NCI-H1930 (cell line): ENCODE measurements at places on chromosomes 7 and 10.

GRCh38 chr7:92330835-92331438 lies 85.2 kb downstream of the ANKIB1 start:
- DNase-seq = no peak

- no peak for DNase-seq
Observed at GRCh38 chr10:124384591-124385190, 34.0 kb downstream of the OAT start.

GRCh38 chr7:155851892-155852291 lies 39.6 kb upstream of the SHH start:
- DNase-seq = no peak

DNA sequence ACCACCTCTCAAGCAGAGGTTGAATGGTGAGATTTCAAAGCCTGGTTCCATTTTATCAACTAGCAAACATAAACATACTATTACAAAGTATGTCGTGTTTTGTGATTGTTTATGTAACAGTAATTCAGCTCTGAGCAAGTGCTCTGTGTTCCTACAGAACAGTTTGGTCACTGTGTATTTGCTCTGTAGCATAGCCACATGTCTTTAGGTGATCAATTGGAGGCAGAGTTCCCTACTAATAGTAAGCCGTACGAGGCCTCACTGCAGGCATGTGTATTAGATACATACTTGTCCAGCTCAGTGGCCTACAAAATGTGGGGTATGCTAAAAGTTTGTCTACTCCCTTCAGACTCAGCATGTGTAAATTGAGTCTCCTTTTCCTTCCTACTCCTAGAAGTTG lies 53.0 kb downstream of the C1GALT1 start:
- no peak for DNase-seq

- no peak for DNase-seq
Observed at GRCh38 chr7:156049366-156049765, 237.1 kb upstream of the SHH start.

DNA sequence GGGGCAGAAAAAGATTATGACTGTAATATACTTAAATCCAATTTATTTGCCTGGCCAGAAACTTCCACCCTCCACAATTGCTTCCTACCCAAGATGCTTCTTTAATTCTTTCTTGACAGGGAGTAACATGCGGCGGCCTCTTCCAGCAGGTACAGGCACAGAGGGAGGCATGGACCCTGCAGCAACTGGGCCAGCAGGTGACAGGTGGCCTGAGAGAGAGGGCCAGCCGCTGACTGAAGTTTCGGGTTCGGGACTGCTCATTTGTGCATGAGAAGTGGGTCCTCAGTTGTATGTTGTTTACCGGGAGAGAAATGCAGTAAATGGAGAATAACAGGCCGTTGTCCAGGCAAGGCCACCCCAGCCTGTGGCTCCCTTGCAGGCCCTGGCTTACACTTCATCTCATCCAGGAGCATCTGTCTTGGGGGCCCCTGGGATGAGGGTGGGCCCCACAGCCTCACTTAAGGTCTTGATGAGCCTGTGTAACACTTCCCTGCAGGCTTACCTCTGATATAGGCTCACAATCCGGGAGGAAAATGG lies 72.5 kb downstream of the C10orf143 start:
- no peak for DNase-seq

GRCh38 chr7:34184466-34184865 lies 279.1 kb downstream of the BMPER start:
- DNase-seq = no peak

DNA sequence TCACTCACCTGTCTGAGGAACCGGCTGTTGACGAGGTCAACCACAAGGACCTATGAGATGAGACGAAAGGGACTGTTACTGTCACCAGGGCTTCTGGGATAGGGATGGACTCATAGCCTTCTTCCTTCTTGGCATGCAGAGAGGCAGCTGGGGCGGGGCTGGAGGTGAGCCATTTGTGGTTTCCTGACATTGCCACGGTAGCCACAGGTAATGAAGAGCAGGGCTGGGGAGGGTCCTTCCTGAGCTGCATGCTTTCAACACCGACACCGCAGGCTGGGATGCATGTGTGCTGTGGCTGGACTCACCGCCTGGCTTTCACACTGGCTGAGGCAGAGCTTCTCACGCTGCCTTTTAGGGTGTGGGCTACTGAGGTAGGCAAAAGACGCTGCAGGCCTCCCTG lies 46.4 kb upstream of the MKRN1 start:
- no peak for DNase-seq

- no peak for DNase-seq
Observed at GRCh38 chr7:43554423-43554822, 28.5 kb upstream of the STK17A start.

- no peak for DNase-seq
Observed at GRCh38 chr7:27965650-27966049, 214.9 kb downstream of the JAZF1 start.

DNA sequence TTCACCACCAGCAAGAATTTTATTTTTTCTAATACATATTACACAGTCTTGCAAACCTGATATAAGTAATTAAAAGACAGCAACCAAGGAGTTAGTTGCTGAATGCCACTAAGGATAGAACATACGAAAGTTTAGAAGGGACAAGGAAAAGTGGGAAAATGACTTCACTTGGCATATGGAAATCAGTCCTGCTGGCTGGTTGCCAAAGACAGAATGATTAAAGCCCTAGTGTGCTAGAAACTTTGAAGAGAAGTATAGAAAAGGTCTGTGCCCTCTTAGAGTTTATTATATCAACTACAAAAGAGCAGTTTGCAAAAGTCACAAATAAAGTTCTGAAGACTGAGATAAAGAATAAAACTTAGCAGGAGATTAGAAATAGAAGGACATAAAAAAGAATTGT lies 5.8 kb upstream of the YAE1 start:
- DNase-seq = no peak

DNA sequence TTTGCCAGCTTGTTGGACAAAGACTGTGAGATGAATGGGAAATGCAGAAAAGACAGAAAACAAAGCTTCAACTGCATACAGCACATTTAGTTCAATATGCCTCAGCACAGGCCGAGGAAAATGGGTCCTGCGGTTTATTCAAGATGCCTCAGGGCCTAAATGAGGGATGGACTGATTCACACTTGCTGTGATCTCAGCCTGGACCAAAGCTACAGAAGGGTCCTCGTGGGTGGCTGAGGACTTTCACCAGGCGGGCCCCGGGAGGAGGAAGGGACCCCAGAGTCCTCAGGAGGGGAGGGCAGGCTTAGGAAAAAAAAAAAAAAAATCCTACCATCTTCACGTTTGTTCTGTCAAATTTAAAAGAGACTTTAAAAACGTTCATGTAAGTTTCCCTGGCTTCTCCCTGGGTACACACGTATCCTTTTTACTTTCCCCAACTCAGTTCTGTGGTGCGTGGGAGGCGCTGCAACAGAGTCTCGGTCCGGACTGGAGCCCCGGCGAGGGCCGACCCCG lies 624 bp upstream of the ZNF783 start:
- DNase-seq = no peak

DNA sequence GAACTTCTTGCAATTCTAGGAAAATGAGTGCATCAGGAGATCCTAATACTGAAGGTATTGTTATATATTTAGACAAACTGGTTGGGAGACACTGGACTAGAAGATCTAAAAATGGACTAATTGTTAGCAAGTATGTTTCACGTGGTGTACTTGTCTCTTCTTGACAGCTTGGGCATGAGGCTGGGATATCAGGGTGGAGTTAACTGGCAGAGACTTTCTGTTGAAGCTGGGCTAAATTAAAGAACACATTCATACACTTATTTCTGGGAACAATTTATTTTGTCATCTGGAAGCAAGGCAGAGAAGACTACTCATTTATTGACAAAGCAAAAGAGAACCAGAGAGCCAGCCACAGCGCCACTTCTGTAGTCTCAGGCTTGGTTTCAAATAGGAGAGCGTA lies 25.9 kb downstream of the TYW1 start:
- DNase-seq = no peak

DNA sequence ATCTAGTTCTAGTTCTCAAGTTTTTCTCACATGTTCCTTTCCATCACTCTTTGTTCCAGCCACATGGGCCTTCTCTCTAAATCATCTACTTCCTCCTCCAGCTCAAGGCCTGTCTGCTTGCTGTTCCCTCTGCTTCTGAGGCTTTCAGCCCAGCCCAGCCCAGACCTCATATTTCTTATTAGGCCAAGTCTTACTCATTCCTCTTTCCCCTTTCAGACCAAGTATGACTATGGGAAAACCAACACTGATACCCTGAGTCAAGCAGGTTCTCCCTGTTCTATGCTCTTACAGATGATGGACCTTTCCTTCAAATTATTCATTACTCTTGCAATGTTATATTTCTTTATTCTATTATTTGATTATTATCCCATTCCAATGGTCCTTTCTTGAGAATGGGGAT lies 80.3 kb upstream of the SEM1 start:
- DNase-seq = no peak

GRCh38 chr7:29254591-29254990 lies 60.0 kb downstream of the CHN2 start:
- no peak for DNase-seq

DNA sequence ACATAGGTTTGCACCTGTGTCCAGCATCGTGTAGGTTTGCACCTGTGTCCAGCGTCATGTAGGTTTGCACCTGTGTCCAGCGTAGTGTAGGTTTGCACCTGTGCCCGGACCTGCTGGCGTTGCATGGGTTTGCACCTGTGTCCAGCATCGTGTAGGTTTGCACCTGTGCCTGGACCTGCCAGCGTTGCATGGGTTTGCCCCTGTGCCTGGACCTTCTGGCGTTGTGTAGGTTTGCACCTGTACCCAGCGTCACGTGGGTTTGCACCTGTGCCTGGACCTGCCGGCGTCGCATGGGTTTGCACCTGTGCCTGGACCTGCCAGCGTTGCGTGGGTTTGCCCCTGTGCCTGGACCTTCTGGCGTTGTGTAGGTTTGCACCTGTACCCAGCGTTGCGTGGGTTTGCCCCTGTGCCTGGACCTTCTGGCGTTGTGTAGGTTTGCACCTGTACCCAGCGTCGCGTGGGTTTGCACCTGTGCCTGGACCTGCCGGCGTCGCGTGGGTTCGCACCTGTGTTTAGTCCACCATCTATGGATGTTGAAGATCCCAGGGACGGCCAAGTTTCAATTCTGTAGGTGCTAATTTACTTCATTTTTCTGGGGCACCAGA lies 158.0 kb downstream of the WDR37 start:
- no peak for DNase-seq

GRCh38 chr10:116269619-116270018 lies 3.4 kb downstream of the GFRA1 start:
- DNase-seq = no peak

DNA sequence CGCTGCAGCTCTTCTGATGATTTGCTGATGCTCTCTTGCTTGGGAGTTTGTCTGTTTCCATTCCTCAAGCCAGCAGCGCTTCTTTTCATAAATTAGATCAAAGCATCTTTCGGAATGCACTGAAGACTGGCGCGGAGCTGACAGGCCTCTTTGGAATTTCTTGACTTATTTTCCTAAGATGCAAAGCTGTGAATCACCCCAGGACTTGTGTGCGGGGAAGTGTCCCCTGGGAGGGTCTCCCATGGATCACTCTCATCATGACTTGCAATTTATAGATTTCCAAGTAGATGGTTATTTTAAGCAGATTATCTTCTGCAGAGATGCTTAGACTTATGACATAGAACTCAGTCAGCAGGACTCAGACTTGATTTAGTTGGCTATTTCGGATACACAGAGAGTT lies 467.2 kb downstream of the TCERG1L start:
- DNase-seq = no peak

- DNase-seq = no peak
Observed at GRCh38 chr10:5547931-5548660, 23.3 kb downstream of the CALML3 start.

- no peak for DNase-seq
Observed at GRCh38 chr7:101875283-101875846, 57.9 kb downstream of the CUX1 start.

DNA sequence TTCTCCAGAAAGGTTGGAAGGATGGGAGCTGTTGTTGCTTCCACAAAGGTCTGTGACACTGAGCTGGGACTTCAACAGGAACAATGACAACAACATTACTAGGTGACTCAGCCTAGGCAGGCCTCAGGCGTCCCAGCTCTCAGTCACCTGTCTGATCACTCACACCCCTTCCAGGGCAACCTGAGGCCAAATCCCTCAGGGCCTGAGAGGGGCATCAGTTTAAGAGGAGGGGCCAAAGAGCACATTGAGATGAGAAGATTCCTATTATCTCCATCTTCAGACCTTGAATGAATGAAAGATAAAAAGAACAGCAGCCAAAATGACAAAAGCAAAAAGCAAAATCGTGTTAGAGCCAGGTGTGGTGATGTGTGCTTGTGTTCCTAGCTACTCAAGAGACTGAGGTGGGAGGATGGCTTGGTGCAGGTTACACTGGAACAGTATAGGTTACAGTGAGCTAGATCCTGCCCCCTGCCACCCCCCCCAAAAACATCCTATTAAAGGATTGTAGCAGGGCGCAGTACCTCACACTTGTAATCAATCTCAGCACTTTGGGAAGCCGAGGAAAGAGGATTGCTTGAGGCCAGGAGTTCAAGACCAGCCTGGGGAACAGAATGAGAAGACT lies at the start of gene ATG9B:
Gene ATG9B, minus strand, starts transcription at position 60 of the 622 bp plus-strand sequence. CDS start 71 bp downstream, outside the sequence.
- DNase-seq = no peak

DNA sequence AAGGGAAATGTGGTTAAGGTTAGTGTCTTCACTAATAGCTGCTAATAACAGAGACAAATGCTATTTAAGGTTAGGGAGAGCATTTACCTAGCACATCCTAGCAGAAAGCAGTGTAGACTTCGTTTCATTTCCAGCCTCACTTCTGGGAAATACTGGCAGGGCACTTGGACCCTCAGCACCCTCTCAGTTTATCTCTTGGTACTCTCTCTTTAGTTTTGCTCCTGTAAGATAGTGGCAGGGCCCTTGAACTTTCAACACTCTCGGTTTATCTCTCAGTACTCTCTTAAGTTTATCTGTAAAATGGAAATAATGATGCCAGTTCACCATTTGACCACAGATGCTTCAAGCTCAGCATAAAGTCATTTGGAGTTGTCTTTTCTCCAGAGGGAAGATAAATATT lies 118.4 kb downstream of the MBL2 start:
- DNase-seq = no peak

GRCh38 chr7:103683348-103683747 lies 237.3 kb upstream of the SLC26A5 start:
- DNase-seq = no peak

DNA sequence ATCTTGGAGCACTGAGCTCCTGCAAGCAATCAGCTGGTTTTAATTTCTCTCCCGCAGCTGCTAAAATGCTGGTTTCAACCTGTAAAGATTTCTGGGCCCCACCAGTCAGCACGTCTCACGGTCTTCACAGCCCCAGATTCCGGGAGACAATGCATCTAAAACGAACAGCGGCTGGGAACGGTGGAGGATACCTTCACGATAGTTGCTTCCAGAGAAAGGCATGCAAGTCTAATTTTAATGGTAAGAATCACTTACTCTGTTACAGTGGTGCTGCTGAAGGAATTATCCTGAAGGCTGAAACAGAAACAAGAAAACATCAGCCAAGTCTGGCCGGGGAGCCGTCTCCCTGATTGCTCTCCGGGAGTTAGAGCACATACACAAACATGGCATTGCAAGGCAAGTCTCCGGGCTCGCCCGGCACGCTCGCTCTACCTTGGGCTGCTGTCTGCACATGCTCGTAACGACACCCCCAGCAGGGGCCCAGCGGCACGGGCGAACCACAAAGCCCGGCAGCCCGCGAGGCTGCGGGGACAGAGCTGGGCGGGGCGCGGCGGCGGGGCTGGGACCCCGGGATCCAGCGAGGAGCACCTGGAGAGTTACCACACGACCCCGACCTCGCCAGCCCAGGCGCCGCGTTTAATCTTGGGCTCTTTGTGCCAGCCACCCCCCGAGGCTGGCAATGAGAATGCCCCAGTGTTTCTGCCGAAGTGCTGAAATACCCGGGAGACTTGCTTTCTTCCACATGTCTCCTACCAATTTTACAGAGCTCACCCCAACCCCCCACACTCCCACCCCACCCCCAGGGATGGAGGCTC lies at the start of gene FAM13C:
Gene FAM13C, minus strand, starts transcription at position 406 of the 815 bp plus-strand sequence. Its CDS starts 89 bp downstream, at position 317.
- DNase-seq = peak; percentile 66

- DNase-seq = no peak
Observed at GRCh38 chr7:114084472-114085312, 165.9 kb upstream of the PPP1R3A start.
